Myometrial cell (primary cell): ENCODE measurements at places on chromosomes 6 and 20. TPM values are rescaled to one million over a fixed set of nuclear protein-coding genes. Genes with fewer than 3 reads are reported as not detected.

The GPLD1 gene
- total RNA-seq: under 0.01 TPM in 1 of 2 replicates, not detected in the other

The CDC5L gene
- 9.8 and 17.0 TPM in 2 replicates for total RNA-seq

The RSPO4 gene
- total RNA-seq: not detected in 2 replicates

The LY6G5C gene
- total RNA-seq: 0.29 and 1.1 TPM in 2 replicates

The DNAH8 gene
- not detected in 2 replicates for total RNA-seq

The B3GAT2 gene
- under 0.01 and 0.29 TPM in 2 replicates for total RNA-seq

The HCRTR2 gene
- total RNA-seq: not detected in 2 replicates

The SLC2A10 gene
- total RNA-seq: 35.5 and 41.8 TPM in 2 replicates
